ENCODE measurements at places on chromosomes 13 and 19.

GRCh38 chr13:106565127-106565775 lies 2.7 kb downstream of the ARGLU1 start:
- DNase-seq, result no peak

DNA sequence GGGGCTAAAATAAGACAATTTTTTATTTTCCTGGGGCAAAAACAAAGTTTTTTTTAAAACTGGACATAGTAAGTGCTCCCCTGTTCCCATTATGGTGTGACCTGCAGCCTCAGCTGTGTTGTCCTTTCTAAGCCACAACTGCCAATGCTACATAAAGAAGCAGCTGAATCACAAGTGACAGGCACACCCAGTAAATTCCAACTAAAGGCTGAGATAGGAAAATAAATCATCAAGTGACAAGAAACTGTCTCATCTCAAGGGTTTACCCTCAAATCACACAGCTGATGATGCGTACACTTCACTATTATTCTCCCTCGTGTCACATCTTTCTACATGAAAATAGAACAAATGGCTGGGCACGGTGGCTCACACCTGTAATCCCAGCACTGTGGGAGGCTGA lies 28.7 kb downstream of the STK24 start:
- DNase-seq, result no peak

GRCh38 chr19:50928831-50929230 lies 17.6 kb upstream of the KLK4 start:
- DNase-seq, result no peak

GRCh38 chr19:6459262-6460098 lies at the start of gene SLC25A23:
Gene SLC25A23, minus strand, starts transcription at chr19:6459792. Its CDS starts 164 bp downstream, at chr19:6459628.
- DNase-seq, result peak; percentile 82

DNA sequence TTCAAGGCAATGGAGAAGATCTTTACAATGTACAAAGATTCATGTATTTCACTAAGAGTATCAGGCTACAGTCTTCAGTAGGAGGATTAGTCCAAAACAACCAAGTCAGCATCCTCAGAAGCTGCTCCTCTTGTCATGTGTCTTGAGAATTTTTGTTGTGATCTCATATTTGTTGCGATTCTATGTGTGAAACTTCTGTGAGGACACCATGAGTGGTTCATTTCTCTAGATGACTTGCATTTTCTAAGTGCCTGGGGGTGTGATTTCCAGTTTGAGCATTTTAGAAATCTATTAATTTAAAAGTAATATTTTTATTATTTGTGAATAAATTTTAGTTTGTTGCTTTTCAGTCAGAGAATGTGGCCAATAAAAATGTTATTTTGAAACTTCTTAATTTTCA lies 94.5 kb downstream of the RAP2A start:
- DNase-seq, result no peak

- DNase-seq, result no peak
Measured at GRCh38 chr19:13298565-13299481, 148.6 kb downstream of the IER2 start.

DNA sequence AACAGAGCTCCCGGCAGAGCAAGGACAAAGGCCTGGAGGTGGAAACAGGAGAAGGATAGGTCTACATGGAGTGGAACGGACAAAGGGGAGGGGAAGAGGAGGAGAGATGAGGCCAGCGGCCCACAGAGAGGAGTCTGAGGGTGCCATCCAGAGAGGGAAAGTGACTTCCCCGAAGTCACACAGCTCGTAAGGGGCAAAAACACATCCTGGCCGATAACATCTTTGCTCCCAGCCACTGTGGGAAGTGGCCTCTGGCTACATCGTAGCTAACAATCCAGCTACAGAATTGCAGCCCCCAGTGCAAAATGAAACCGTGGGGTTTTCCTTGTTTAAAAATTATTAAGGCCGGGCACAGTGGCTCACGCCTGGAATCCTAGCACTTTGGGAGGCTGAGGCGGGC lies 11.5 kb downstream of the PTPRS start:
- DNase-seq, result no peak

- DNase-seq, result no peak
Measured at GRCh38 chr13:94765814-94766213, 53.5 kb upstream of the SOX21 start.

DNA sequence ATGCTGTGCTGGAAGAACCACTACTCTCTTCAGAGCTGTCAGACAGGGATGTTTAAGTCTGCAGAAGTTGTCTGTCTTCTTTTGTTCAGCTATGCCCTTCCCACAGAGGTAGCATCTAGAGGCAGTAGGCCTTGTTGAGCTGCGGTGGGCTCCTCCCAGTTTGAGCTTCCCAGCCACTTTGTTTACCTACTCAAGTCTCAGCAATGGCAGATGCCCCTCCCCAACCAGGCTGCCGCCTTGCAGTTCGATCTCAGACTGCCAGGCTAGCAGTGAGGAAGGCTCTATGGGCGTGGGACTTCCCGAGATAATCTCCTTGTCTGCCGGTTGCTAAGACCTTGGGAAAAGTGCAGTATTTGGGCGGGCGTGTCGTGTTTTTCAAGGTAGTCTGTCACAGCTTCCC lies 42.1 kb upstream of the UQCRFS1 start:
- DNase-seq, result no peak

DNA sequence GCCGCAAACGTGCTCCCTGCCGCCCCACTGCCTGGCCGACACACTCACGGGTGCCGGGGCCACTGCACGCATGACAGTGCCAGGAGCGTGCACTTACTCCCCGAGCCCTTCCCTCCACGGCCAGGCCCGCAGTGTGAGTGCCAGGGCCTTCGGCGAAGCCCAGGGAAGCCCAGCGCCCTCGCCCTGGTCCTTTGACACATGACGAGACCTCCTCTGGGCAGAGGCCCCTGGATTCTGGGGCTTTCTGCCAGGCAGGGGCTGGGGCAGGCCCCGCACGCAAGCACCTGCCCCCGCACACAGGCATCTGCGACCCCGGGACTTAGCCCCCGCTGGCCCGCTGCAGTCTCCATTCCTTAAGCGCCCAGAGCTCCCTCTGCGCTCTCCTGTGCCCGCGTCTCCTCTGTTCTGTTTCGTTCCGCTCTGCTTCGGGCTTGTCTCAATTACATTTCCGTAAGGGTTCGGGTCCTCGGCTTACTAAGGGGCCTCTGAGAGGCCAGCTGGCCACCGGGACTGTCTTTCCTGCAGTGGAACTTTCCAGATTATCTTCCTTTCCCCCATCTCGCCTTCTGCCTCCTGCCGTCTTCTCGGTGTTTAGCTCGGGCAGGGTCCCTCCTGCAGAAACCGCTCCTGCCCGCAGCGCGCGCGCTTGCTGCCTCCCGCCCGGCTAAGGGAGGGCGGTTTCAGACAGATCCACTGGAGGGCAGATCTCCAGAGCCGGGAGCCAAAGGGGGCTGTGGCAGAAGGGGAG lies 98.8 kb downstream of the ING1 start:
- no peak for DNase-seq

GRCh38 chr19:41031916-41032315 lies 40.8 kb downstream of the CYP2B6 start:
- no peak for DNase-seq

DNA sequence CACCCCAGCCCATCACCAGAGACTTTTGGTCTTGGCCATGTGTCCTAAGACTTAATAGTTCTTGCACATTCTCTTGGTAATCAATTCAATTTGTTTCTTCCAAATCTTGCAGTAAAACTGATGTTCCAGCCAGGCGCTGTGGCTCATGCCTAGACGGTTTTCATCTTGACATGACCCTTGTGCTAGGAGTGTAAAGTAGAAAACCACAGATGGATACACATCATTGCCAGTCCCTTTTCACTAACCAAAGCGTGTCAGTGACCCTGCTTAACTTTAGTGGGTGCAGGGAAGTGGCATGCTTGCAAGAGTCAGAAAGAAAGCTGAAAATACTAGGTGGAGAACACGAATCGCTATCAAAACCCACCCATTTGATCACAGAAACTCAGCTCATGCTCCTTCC lies 18.0 kb upstream of the CD70 start:
- DNase-seq, result no peak

- no peak for DNase-seq
Measured at GRCh38 chr19:13057744-13058143, 44.9 kb downstream of the LYL1 start.

- DNase-seq, result no peak
Measured at GRCh38 chr19:23917856-23918255, 3.2 kb downstream of the ZNF726 start.

- DNase-seq, result peak; percentile 70
Measured at GRCh38 chr19:46487802-46488445, 7.7 kb downstream of the PNMA8B start.

DNA sequence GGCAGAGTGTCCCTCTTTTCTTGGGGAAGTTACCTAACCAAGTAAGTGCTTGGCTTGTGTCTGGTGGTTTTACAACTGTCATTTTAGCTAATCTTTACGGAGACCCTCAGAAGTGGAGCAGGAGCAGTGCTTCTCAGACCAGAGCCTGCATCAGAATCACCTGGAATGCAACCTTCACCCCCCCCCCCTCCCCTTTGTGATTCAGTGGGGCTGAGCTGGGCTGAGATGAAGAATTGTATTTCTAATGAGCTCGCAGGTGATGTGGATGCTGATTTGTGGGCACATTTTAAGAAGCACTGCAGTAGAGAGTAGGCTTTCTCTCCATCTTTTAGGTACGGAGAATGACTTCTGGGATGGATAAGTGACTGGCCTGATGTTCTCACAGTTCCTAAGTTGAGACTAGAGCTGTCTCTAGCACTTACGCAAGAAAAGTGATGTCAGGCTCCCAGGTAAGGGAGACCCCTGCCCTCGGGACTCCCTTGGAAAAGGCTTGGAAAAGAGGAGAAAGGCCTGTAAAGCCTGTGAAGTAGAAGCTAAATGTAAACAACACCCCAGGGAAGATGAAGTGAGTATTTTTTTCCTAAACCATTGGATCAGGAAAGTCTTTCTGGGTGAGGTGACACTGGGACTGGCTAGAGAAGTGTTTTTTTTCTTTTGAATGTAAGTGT lies 23.3 kb upstream of the RNF113B start:
- DNase-seq, result no peak

DNA sequence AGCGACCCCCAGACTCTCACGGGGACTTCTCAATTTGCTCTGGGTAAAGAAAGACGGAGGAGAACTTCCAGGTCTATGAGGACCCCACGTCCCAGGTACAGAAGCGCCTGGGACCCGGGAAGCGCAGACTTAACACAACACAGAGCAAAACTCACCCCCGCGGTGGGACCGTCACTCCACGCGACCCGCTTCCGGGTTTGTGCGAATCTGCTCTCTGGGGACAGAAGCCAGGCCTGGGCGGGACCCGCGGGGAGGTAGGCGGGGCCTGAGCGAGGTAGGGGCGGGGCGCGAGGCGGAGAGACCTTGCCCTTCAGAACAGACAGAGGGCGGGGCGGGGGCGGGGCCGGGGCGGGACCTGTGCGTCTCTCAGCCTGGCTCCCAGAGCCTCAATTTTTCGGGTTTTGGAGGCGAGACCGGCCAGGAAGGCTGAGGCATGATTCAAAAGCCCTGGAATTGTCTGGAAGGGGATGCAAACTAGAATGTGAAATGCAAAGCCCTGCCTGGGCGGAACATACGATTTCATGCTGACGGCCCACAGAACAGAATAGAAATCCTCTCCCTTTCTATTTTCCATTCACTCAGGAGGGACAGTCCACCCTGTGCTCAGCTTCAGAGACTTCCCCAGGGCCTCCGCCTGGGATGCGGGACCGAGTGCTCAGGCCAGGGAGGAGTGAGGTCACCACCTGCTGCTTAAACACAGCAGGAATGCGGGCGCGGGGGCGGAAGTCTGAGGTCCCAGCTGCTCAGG lies 19.3 kb upstream of the ZNF888 start:
- DNase-seq, result peak; percentile 97

DNA sequence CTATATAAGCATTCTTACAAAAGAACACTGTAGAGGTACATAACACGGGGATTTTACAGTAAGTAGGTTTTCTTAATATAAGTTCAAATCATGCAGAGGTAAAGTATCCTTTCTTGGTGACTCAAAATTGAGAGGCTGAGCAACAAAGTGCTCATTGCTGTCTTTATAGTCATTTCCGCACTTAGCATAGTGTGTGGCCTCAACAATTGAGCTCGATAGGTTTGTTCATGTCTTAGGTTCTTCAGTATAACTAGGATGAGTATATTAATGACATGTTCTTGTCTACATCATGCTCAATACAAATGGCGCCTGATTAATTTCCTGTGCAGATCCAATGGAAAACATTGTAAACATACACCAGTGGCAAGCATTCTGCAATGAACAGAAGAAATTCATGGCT lies 1.4 kb downstream of the WDFY2 start:
- no peak for DNase-seq

DNA sequence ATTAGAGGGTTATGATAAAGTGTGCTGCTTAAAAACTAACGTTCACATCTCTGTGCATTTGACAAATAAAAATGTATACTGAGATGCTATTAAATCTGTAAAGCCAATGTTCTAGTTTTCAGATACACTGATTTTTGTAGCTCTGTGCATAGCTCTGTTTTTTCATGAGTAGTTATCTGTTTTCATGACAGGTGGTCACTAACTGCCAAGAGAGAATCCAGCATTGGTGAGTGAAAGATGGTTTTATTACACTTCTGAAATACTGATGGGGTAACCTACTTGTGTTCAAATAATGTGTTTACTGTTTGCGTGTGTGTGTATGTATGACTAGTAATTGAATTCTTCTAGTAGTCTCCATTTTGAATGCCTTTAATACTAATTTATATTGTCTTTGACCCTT lies 29.0 kb downstream of the URI1 start:
- no peak for DNase-seq

DNA sequence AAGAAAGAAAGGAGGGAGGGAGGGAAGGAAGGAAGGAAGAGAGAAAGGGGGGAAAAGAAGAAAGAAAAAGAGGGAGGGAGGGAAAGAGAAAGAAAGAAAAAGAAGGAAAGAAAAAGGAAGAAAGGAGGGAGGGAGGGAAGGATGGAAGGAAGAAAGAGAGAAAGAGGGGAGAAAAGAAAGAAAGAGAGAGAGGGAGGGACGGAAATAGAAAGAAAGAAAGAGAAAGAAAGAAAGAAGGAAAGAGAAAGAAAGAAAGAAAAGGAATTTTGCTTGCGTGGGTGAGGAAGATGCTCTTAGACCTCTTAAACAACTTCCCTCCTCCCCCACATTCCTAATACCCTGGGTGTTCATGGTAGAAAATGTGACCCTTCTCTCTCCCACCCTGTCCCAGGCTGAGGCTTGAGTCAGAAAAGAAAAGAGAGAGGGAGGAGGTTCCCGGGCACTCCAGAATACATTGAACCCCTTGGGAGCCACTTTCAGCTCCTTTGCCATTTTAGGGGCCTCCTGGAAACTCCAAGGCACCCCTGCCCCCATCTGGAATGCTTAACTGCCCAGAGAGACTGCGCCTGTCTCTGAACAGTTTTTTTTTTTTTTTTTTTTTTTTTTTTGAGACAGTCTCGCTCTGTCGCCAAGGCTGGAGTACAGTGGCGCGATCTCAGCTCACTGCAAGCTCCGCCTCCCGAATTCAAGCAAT lies 9.2 kb upstream of the KANK3 start:
- no peak for DNase-seq

DNA sequence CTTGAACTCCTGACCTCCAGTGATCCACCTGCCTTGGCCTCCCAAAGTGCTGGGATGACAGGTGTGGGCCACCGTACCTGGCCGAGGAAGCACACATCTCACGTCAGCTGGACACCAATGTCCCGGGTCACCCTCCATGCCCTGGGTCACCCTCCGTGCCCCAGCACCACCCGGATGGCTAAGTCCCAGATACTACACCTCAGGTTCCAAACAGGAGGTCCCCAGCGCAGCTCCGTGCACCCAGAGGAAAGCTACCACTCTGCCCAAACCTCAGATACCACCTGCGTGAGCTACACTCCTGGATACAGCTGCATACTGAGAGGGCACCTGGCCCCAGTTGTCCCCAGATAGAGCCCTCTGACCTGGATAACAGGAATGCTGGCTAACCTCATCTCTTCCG lies 14.0 kb downstream of the LRRC4B start:
- DNase-seq, result no peak
